MV-4-11 (cell line): ENCODE measurements at places on chromosomes 4 and X.
A peak's percentile ranks its signal among the peaks of the same experiment; 100 is the strongest.

DNA sequence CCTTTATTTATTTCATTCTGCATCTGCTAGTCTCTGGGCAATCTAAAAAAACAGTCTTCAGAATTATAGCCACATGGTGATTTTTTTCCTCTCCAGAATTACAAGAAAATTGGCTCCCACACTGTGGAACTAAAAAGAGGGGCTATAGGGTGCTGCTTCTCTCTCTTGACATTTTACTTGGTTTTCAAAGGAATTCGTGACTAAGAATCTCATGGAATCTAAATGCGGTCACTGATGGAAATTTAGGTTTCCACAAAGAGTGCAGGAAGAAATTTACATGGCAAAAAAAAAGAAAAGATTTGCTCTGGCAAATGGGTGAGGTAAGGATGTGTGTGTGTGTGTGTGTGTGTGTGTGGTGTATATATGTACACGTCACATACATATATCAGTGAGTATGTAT is 10.2 kb downstream of the ATXN3L start:
- no peak for DNase-seq

- peak; percentile 57 for DNase-seq
Observed at GRCh38 chr4:173169428-173170181, 994 bp downstream of the GALNT7 start.

GRCh38 chrX:112011376-112011775 is 71.2 kb downstream of the TRPC5 start:
- no peak for DNase-seq

- DNase-seq: no peak
Observed at GRCh38 chrX:97743014-97743413, 859.3 kb downstream of the RPA4 start.

DNA sequence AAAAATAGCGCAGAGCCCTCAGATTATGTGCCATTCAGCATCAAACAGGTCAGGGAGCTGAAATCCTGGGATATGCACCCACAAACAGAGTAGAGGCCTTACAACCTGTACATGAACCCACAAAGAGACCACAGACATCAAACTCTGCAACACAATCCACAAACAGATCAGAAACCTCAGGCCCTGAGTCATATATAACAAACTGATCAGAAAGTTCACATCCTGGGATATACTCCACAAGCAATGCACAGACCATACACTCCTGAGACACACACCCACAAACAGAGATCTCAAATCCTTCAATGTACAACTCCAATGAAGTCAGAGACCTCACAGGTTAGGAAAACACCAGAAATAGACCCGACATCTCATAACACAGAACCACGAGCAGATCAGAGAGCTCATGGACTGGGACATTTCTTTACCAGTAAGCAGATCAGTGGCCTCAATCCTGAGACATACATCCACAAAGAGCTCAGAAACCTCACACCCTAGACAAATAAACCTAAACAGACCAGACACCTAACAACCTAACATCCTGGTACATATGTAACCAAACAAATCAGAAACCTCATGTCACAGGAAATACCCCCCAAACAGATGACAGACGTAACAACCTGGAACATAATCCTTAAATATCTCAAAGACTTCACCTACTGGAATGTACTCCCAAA is 24.2 kb downstream of the SUV39H1 start:
- no peak for DNase-seq

- peak; percentile 52 for DNase-seq
Observed at GRCh38 chr4:113593400-113594230, 167.9 kb downstream of the CAMK2D start.

DNA sequence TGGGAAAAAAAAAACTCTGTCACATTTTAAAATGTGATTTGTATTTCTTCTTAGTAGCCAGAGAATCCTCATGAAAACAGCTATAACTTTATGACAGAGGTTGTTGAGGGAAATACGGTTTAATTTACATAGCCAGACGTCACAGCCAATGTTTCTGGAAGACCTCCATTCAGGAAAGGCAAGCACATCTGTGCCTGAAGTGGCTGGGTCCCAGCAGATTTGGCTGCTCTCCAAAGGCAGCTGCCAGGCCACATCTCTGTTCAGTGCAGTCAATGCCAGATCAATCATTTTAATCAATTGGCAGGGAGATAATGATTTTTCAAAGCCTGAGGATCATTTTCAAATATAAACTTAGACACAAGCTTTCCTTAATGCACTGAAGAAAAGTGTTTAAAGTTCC is 86.5 kb upstream of the ZIC3 start:
- DNase-seq: no peak

DNA sequence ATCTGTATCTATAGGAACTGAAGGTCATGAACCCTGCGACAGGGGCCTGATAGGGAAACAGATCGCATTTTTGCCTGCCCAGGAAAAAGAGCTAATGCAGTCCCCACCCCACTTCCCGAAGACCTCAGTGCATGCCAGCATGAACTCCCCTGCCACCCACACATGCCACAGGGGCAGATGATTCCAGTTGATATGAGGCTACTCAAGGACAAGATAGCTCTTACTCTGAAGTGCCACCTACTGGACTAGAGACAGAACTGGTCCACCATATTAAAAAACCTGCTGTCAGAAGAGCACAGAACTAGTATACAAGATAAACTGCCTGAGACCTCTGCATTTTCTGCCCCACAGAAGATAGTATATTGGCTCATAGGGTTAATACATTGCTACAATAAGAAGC is 68.0 kb downstream of the YIPF7 start:
- no peak for DNase-seq

- no peak for DNase-seq
Observed at GRCh38 chr4:55173580-55173979, 48.2 kb upstream of the KDR start.

GRCh38 chrX:111445485-111445884 is 33.5 kb upstream of the DCX start:
- DNase-seq: peak; percentile 39

DNA sequence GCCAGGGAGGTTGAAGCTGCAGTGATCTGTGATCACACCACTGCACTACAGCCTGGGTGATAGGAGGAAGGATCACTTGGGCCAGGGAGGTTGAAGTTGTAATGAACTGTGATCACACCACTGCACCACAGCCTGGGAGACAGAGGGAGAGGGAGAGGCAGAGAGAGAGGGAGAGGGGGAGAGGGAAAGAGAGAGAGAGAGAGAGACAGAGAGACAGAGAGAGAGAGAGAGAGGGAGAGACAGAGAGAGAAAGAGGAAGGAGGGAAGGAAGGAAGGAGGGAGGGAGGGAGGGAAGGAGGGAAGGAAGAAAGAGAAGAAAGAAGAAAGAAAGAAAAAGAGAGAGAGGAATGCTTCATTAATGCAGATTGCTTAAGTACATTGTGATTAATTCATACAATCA is 15.2 kb upstream of the MAP9 start:
- no peak for DNase-seq

DNA sequence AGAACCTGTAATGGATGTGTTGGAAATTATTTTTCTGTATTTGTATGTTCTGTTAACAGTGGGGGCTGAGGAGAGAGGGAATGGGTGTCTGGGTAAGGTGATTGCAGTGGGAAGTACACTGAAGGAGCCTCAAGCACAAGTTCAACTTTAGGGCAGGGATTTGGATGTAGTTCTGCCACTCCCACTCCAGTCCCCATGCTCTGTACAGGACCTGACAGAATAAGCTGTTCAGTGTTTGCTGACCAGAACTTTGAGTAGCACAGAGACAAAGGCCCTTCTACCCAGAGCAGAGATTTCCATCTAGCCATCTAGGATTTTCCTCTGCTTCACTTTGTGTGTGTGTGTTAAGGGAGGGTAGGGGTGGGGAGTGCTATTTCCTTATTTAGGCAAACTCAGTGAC is 49.2 kb downstream of the VSIG4 start:
- peak; percentile 41 for DNase-seq

DNA sequence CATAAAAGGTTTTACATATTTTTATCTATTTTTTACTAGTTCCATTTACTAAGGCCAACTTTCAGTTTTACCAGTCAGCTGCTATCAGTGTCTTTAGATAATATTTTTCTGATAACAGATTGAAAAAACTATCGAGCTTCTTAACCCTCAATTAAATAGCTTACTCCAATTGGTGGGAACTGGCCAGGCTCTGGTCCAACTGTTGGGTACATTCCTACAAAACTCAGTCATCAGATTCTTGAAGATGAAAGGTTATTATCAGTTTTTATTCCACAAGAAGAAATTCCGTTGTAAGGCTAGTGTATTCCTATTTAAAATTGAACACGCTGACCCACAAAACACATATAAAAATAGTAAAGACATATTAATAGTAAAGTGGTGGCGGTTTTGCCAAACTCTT is 346.2 kb downstream of the MAPK10 start:
- DNase-seq: no peak

DNA sequence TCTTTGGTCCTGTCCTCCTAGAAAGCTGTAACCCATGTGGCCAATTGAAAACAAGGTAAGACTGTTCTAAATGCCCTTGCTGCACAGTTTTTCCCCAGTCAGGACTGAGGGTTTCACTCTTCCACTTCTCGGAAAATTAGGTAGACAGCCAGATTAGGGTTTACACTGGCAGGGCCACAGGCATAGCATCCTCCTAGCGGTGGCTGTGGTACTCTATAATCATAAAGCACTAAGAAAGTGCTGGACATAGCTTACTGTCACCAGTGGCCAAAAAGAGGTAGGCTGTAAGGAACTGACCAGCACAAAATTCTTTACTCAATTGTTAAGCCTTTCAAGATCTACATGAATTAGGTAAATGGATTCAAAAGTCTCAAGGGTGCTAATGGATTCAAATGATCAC is 11.6 kb upstream of the USP46 start:
- DNase-seq: no peak
